Heart right ventricle (tissue), 16 donors: ENCODE measurements at places on chromosomes 6 and 20. TPM values are rescaled to one million over a fixed set of nuclear protein-coding genes. Genes with fewer than 3 reads are reported as not detected.

DNA sequence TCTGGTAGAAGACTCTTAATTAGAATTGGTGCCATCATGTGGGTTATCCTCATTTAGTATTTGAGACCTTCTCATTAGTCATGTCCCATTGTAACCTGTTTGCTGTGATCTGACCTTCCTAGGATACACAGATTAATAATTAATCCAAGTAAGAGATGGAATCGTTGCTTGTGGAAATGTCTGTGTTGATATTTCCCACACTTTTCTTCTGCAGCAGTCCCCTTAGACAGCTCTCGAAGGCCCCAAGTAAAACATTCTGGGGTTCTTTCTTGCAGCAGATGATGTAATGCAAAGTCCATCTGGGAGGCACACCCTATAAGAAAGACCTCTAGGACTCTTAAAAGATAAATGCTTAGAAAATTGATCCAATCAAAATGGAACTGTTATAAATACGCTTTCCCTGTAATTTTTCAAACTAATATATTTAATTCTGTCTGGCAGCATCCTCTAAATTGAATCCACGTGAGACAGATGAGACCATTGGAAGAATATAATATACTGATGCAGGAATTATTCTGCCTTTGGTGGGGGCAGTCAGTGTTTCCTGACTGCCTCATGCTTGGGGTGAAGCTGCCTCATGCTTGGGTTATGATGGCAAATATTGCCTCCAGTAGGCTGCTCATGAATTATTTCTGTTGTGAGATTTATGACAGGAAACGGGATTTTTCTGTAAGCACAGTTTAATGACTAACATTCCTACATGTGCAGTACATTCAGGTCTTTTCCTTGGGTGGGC, 54.5 kb upstream of the ARMC2 start:
- no peak for DNase-seq

DNA sequence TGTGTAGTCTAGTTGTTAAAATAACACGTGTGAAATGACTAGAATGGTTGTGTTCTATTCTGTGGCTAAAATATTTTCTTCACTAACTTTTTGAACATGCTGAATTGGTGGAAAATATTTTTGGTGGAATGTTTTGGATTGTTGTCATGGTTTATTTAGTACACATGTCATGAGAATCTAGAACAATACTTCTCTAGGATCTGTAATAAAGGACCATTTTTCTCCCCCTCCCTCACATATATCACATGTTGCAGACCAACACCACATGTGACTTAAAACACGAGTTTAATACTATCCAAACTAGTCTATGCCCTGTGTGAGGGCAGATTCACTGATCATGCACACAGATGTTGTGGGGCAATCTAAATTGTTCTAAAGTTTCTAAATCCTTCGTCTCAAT, 29.2 kb downstream of the FIG4 start:
- DNase-seq = no peak

- DNase-seq = no peak
Observed at GRCh38 chr6:170464524-170464979, 88.6 kb downstream of the PSMB1 start.

GRCh38 chr6:145562771-145563615, 172.3 kb downstream of the EPM2A start:
- no peak for DNase-seq

- DNase-seq = no peak
Observed at GRCh38 chr6:142329486-142330113, 27.8 kb downstream of the ADGRG6 start.

- no peak for DNase-seq
Observed at GRCh38 chr6:128712898-128713297, 170.0 kb upstream of the LAMA2 start.

- DNase-seq = peak; percentile 91
Observed at GRCh38 chr6:52503851-52504781, 72.7 kb downstream of the TRAM2 start.

GRCh38 chr20:1876217-1876921, 18.8 kb upstream of the SIRPA start:
- no peak for DNase-seq

GRCh38 chr6:168089186-168090063, 10.4 kb upstream of the FRMD1 start:
- no peak for DNase-seq

Gene DNMT3B
- polyA plus RNA-seq = 1.8 TPM

Gene HLA-DRB1
- 28.8 TPM for polyA plus RNA-seq
